ENCODE measurements at places on chromosomes 7 and 10.

GRCh38 chr10:113566888-113567287, 14.0 kb downstream of the HABP2 start:
- no peak for DNase-seq

- peak; percentile 49 for DNase-seq
Measured at GRCh38 chr10:26860102-26860442, 686 bp downstream of the ABI1 start.

DNA sequence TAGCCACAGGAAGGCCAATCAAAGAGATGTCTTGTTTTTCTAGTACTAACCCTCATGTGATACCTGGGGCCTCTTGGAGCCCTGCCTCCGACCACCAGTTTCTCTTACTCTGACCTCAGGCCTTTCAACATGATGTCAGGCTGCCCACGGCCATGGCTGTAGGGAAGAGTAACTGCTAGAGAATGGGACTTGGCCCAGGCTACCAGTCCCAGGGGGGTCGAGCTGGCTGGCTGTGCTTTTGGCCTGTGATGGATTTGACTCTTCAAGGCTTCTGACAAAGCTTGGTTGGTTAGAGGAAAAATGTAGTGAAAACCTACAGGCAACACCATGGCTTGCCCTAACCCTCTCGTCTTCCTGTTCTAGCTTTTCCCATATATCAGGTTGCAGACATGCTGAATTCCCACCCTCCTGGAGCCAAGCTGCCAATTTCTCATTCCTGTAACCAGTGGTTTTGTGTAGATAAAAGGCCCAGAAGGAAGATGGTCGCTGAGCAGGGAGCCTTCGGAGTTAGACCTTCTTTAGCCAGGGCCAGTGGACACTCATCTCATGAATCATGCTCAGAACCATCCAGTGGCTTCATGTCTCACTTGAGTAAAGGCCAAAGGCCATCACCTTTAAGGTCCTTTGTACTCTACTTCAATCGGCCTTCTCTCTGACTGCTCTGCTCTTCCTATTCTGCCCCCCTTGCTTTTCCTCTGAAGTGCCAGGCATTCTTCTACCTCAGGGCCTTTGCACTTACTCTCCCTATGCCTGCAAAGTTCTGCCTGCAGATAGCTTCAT, 19.7 kb downstream of the SUFU start:
- no peak for DNase-seq

DNA sequence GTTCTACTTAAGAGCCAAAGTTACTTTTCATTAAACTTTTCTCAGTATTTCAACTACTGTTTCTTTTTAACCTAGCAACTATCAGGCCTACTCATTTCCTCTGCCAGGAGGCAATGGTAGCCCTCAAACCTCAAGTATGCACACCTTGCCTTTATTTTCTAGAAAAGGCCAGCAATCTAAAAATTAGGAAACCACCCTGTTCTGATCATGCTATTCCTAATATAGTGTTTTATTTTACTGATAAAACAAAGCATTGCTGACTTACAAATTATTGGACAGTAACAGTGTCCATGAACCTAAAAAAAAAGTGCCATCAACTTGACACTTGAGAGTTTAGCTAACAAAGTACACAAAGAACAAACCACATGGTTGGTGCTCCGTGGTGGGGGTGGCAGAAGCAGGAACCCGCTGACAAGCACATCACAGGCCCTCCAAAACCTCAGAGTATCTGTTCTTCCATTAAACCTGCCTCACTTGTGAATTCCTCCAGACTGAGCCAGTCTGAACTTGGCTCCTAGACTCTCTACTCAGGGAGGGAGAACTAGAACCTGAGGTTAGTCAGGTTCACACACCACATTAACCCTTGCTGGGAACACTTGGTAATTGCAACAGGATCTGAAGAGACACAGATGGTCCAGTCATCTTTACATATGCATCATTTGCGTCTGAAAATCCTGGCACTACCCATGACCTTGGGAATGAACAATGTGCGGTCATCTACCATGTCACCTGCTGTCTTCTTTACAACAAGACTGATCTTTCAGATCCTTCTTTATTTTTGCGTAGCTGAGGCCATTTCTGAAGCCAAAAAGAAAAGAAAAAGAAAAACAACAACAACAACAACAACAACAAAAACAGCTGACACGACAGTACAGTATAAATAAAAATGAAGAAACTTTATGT, 31.9 kb downstream of the PIP4K2A start:
- peak; percentile 24 for DNase-seq

DNA sequence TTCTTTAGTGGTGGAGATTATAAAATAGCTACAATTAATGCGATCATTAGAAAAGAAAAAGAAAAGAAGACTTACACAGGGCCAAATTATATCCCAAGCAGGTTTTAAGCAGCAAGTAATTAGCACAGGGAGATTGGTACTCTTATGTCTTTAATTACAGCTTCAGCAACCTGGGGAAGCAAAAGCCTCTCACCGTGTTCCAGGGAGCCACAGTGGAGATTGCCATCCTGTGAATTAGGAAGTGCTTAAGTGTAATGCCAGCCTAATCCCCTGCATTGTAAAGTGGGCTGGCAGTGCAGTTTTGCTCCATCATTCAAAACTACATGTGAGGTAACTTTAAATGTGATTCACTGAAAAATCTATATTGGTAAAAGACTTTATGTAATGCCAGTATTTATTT, 533.5 kb upstream of the COBL start:
- DNase-seq: no peak

DNA sequence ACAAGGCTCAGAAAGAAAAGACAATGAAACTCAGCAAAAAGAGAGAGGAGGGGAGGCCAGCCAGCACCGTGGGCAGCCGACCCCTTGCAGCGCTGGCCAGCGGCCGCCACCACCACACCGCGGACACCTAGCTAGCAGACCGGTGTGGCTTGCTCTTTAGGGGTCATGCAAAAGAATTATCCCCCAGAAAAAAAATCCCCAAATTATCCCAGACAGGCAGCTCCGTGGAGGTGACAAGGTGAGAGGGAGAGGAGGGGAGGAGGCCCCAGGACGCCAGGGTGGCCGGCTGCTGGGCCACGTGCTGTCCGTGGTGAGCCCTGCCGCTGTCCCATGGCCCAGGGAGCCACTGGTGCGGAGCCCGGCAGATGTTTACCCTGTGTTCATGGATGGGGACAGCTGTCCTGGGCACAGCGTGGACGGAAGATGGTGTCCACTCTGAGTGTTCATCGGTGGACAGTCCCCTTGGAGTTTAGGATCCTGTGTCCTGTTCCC, 16.5 kb downstream of the YKT6 start:
- no peak for DNase-seq
